HepG2 (cell line): ENCODE measurements at places on chromosomes 6 and 20. TPM values are rescaled to one million over a fixed set of nuclear protein-coding genes. Genes with fewer than 3 reads are reported as not detected.
A peak's percentile ranks its signal among the peaks of the same experiment; 100 is the strongest.

- peak; percentile 87 for DNase-seq
- H3K36me3 ChIP-seq = no peaks in the 10 kb centered on the region
- H3K4me3 ChIP-seq = 0 out of 2 replicates have a peak overlapping the region, but pooled peaks have one; percentile 5
- no peaks in the 10 kb centered on the region for H3K27me3 ChIP-seq
- peaks cover 54% of the 10 kb centered on the region for H3K4me1 ChIP-seq
- peak overlapping the region; percentile 1 for H3K27ac ChIP-seq
Measured at GRCh38 chr20:5072756-5073659, 46.8 kb downstream of the PCNA start.

DNA sequence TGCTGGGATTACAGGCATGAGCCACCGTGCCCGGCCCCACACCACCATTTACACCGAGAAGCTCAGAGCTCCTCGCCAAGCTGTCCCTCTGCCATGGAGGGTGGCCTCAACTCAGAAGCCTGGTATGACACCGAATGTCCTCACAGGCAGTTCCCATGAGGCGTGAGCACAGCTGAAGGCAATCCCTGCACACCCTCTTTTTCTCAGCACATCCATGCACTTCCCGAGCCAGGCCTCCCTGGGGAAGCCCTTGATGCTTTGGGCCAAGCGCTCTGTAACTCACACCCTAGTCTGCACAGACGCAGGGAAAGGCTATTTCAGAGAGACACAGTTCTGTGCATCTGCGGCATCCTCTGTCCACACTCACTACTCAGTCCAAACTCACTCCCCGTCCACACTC is 18.4 kb downstream of the THBS2 start:
- no peak for DNase-seq
- peaks cover 37% of the 10 kb centered on the region for H3K27me3 ChIP-seq
- no peaks in the 10 kb centered on the region for H3K36me3 ChIP-seq
- no peak overlapping the region for H3K4me3 ChIP-seq
- H3K27ac ChIP-seq = no peak overlapping the region

- peaks cover 14% of the 10 kb centered on the region for H3K4me1 ChIP-seq
- H3K36me3 ChIP-seq = no peaks in the 10 kb centered on the region
- no peak overlapping the region for H3K27ac ChIP-seq
Measured at GRCh38 chr6:147867433-147868226, 359.1 kb downstream of the SAMD5 start.

- no peaks in the 10 kb centered on the region for H3K4me1 ChIP-seq
- H3K27me3 ChIP-seq = no peaks in the 10 kb centered on the region; the same call in 1 of the 2 replicates
- DNase-seq = no peak
- H3K27ac ChIP-seq = no peak overlapping the region
- H3K4me3 ChIP-seq = no peak overlapping the region
Measured at GRCh38 chr6:150236544-150236943, 93.7 kb downstream of the PPP1R14C start.

IMPG1 gene
- not detected in 2 replicates for total RNA-seq
